ENCODE measurements at places on chromosomes 6 and 20. TPM values are rescaled to one million over a fixed set of nuclear protein-coding genes. Genes with fewer than 3 reads are reported as not detected.

Gene ADGB
- not detected for total RNA-seq

Gene BPI
- total RNA-seq, result not detected

Gene BMP2
- 5.6 TPM for total RNA-seq

Gene PRICKLE4
- total RNA-seq, result 1.4 TPM

Gene SLC44A4
- total RNA-seq, result not detected

Gene EDEM2
- 22.2 TPM for total RNA-seq

Gene MUC21
- total RNA-seq, result not detected

Gene ME1
- 24.3 TPM for total RNA-seq

Gene AKAP7
- total RNA-seq, result 3.0 TPM

Gene FGD2
- total RNA-seq, result 0.23 TPM

Gene EYS
- 0.27 TPM for total RNA-seq

Gene SSTR4
- not detected for total RNA-seq

Gene ARG1
- not detected for total RNA-seq

Gene SLPI
- 13.8 TPM for total RNA-seq

Gene TFAP2D
- total RNA-seq, result not detected

Gene BEND3
- total RNA-seq, result 4.2 TPM

Gene ZFP64
- total RNA-seq, result 42.1 TPM

Gene LGSN
- total RNA-seq, result not detected

Gene IL17A
- not detected for total RNA-seq

Gene MAN1A1
- total RNA-seq, result 13.9 TPM

Gene CTCFL
- not detected for total RNA-seq

Gene KCNB1
- total RNA-seq, result not detected

Gene ARHGAP40
- total RNA-seq, result 1.6 TPM

Gene CLVS2
- not detected for total RNA-seq

Gene LPA
- total RNA-seq, result not detected

Gene TGM3
- total RNA-seq, result not detected

Gene TP53INP2
- 0.80 TPM for total RNA-seq

Gene CAPN11
- total RNA-seq, result not detected

Gene ZNF512B
- 6.8 TPM for total RNA-seq

Gene SLC35B3
- 10.7 TPM for total RNA-seq

Gene PSMB9
- total RNA-seq, result 26.6 TPM

Gene FOXP4
- 3.4 TPM for total RNA-seq

Gene UST
- total RNA-seq, result 4.3 TPM
